ENCODE measurements at places on chromosomes 16 and 17. TPM values are rescaled to one million over a fixed set of nuclear protein-coding genes. Genes with fewer than 3 reads are reported as not detected.

Gene METRN
- 6.1 TPM for polyA plus RNA-seq

GRCh38 chr17:21213638-21214014 lies 335 bp downstream of the TMEM11 start:
- peaks cover 11% of the 10 kb centered on the region for H3K4me1 ChIP-seq
- no peak for DNase-seq
- H3K36me3 ChIP-seq: peaks cover 8% of the 10 kb centered on the region
- H3K27ac ChIP-seq: peak overlapping the region; percentile 87

GRCh38 chr17:36742267-36743000 lies 141.1 kb downstream of the MRM1 start:
- H3K4me1 ChIP-seq: no peaks in the 10 kb centered on the region
- no peaks in the 10 kb centered on the region for H3K36me3 ChIP-seq
- DNase-seq: no peak
- no peak overlapping the region for H3K4me3 ChIP-seq

Gene BRIP1
- polyA plus RNA-seq: 6.6 TPM

Gene DNASE1
- polyA plus RNA-seq: 2.9 TPM

GRCh38 chr16:80612461-80613017 lies 71.7 kb downstream of the DYNLRB2 start:
- H3K36me3 ChIP-seq: no peaks in the 10 kb centered on the region
- no peaks in the 10 kb centered on the region for H3K4me1 ChIP-seq
- no peak overlapping the region for H3K27ac ChIP-seq

DNA sequence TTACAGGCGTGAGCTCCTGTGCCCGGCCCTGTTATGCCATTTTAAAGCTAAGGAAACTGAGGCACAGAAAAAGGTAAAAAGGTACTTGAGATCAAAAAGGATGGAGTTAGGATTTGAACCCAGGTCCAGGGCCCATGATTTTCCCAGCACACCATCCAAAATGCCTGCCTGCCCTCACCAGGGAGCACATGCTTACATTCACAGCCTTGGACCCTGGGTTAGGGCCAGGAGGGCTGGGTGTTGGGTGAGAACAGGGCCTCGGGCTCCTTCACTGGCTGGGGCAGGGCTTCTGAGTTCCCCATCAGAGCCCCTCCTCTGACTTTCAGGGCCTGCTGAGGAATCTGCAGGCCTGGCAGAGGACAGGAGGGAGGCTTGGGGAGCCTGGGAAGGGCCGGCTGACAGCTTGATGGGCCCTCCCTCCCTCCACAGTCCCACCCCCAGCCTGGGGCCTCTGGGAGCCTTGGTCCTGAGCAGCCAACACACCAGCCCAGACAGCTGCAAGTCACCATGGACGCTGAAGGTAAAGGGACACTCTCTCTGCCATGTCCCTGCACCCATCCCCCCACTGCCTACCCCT lies at the start of gene QPRT:
QPRT (plus strand) TSS at position 490 of the 577 bp plus-strand sequence; CDS start at position 508, 18 bp downstream.
- peak within 1 kb of the TSS; percentile 69 for H3K4me3 ChIP-seq
- no peak within 1 kb of the TSS for H3K27ac ChIP-seq
- peak; percentile 37 for DNase-seq
- no peaks in the 10 kb centered on the region for H3K4me1 ChIP-seq
- H3K36me3 ChIP-seq: no peaks in the 10 kb centered on the region
